ENCODE measurements at places on chromosomes 16 and 17.

DNA sequence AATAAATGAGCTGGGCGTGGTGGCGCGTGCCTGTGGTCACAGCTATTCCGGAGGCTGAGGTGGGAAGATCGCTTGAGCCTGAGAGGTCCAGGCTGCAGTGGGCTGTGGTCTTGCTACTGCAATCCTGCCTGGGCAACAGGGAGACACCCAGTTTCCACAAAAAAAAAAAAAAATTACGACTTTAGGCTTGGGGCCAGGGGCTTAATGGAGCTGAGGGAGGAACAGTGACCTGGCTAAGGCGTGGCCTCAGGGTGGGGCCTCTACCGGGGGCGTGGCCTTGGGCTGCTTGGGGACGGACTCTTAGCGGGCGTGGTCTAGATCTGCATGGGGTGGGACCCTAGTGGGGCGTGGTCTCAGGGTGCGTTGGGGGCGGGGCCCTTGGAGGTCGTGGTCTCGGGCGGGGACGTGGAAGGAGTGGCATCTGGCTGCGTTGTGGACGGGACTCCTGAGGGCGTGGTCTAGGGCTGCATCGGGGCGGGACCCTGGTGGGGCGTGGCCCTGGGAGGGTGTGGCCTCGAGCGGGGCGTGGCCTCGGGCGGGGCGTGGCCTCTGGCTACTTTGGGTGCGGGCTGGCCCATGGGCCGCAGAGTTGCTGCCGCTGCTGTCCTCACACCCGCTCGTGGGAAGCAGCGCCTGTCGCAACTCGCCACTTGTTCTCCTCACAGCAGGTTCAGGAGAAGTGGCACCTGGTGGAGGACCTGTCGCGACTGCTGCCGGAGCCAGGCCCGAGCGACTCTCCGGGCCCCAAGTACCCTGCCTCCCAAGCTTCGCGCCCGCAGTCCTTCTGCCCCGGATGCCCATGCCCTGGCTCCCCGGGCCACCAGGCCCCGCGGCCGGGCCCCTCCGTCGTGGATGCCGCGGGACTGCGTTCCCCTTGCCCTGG is 5.8 kb upstream of the C17orf99 start:
- DNase-seq = peak; percentile 95

GRCh38 chr16:35741546-35741945 is 2282.1 kb downstream of the TP53TG3F start:
- DNase-seq = no peak

- peak; percentile 29 for DNase-seq
Measured at GRCh38 chr17:32880671-32881453, 3.9 kb upstream of the MYO1D start.

- peak; percentile 95 for DNase-seq
Measured at GRCh38 chr17:2336852-2337543, at the start of gene SGSM2. SGSM2 (plus strand) TSS chr17:2337501; CDS start chr17:2337689, 188 bp downstream.

DNA sequence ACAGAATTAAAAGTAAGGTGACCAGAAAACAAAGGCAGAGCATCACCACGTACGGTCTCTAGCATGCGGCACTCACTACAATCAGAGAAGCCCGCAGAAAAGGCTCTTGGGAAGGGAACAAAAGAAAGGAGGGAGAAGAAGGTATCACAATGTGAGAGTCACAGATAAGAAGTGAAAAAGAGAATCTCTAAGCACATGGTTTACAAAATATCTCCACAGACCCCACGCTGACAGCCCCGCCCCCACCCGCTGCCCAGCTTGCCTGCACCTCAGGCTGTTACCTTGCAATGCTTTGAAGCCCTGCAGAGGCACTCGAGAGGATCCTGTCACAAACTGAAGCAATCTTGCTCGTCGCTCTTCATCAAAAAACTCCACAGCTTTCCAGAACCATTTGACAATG is 40.5 kb downstream of the CEP95 start:
- DNase-seq = no peak

- DNase-seq = no peak
Measured at GRCh38 chr16:66752958-66753357, 1.5 kb upstream of the DYNC1LI2 start.

DNA sequence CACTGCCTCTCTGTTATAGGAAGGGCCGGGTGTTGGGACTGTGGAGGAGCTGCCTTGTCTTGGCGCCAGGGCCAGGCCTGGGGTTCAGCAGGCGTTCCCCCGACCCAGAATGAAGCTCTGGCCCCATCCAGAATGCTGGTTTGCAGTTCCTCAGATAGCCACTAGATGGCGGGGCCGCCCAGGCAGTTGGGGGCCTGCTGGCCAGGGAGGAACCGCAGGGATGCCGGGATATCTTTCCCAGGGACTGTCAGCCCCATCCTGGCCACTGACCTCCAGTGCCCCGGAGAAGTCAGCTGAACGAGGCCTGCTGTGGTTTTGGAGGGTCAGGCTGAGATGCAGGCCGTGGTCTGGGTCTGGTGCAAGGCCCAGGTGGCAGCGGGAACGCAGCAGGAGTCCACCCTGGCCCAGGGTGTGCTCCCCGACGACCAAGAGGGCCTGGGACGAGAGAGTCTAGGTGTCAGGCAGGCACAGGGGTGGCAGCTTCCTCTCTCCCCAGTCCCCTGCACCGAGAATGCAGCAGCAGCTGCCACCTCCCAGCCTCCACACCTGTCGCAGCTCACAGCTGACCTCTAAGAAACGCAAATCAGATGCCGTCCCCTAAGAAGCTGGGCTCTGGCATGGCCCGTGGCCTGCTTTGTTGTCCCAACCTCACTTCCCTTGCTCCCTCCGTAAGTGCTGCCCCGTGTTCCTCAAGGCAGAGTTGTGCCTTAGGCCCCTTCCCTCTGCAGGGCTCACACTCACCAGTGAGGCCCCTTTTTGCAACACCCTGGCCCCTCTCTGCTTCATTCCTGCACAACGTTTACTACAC is 51.2 kb downstream of the RMI2 start:
- peak; percentile 92 for DNase-seq

DNA sequence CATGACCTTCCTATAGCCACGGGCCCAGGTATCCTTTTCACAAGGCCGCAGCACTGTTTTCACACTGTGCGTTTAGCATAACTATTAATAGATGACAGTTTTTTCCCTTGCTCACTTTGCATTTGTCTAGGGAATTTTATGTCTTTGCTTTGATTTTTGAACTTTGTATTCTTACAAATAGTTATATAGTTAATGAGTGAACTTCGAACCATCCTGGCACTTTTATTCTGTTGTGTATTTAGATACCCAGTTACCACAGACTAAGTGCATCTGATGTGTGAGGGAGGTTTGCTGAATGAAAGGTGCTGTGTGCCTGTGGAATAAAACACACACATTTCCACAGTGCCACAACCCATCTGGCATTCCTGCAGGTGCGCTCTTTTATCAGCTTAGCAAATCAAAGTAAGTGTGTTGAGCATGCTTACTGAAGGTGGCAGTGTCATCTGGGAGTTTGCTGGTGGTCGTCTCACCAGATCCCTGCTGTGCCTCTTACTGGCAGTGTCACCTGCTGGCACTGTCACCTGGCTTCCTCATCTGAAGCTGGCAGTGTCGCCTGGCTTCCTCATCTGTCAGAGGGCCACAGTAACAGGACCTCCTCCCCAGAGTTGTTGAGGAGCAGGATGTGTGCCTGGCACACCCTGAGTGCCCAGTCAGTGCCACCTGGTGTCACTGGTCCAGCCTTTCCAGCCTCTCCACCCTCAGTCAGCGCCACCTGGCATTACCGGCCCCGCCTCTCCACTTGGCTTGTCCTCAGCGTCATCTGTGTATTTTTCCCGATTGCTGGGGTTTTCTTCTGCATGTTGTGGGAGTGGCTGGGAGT is 37.6 kb downstream of the USP10 start:
- no peak for DNase-seq

- DNase-seq = no peak
Measured at GRCh38 chr16:56989988-56990387, 631 bp downstream of the NLRC5 start.

- DNase-seq = no peak
Measured at GRCh38 chr17:43723697-43724359, 34.8 kb downstream of the SOST start.

DNA sequence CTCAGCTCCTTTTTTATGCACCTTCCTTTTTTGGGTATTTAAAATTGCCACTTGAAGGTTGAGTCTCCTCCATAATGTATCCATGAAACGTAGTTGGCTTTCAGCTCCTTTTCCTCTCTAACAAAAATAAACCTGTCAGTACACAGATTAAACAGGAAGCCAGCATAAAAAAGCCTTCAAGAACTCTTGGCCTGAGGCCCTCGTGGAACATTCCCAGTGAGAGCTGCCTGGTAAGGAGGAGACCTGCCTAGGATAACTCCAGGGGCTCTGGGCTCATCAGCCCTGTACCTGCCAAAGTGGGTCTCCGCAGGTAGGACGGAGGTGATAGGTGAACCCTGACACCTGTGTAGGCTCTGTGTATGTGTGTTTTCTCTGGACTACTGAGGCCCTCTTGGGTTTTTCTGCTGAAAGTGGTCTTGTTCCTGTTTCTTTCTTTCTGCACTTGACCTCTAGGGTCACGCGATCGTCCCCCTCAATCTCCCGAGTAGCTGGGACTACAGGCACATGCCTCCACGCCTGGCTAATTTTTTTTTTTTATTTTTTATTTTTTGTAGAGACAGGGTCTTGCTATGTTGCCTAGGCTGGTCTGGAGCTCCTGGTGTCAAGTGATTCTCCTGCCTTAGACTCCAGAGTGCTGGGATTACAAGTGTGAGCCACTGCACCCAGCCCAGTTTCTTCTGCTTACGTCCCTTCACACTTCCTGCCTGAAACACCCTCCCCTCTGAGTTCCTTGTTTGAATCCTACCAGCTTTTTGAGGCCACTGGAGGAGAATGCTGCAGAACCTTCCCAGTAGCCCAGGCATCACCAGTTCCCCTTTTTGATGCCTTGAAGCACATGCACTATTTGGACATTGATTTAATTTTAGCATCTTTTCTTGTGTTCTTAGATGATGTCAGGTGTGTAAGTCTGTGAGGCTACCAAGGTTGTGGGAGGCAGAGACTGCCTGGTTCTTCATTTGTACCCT is 9.8 kb downstream of the PGS1 start:
- peak; percentile 62 for DNase-seq

- no peak for DNase-seq
Measured at GRCh38 chr16:87897521-87898505, 28.5 kb upstream of the SLC7A5 start.

GRCh38 chr16:20850981-20851380 is 44.7 kb downstream of the REXO5 start:
- DNase-seq = no peak

DNA sequence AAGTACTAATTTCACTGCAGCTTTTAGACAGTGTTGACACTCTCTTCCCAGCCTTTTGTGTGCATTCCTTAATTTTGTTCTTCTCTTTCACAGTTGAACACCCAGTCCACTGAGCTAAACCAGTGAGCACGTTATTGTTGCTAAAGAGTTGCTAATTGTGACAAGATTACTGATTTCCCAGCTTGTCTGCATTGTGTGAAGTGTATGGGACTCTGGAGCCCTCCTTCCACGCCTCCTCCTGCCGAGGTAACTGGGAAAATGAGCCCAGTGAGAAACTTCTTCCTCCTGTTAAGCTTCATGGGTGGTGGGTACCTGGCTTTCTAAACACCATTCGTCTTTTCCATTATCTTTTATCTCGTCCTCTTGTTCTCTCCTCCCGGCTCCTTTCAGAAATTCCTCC is 29.8 kb upstream of the DNAH17 start:
- no peak for DNase-seq

- DNase-seq = peak; percentile 77
Measured at GRCh38 chr17:1108765-1109605, 70.8 kb downstream of the ABR start.

DNA sequence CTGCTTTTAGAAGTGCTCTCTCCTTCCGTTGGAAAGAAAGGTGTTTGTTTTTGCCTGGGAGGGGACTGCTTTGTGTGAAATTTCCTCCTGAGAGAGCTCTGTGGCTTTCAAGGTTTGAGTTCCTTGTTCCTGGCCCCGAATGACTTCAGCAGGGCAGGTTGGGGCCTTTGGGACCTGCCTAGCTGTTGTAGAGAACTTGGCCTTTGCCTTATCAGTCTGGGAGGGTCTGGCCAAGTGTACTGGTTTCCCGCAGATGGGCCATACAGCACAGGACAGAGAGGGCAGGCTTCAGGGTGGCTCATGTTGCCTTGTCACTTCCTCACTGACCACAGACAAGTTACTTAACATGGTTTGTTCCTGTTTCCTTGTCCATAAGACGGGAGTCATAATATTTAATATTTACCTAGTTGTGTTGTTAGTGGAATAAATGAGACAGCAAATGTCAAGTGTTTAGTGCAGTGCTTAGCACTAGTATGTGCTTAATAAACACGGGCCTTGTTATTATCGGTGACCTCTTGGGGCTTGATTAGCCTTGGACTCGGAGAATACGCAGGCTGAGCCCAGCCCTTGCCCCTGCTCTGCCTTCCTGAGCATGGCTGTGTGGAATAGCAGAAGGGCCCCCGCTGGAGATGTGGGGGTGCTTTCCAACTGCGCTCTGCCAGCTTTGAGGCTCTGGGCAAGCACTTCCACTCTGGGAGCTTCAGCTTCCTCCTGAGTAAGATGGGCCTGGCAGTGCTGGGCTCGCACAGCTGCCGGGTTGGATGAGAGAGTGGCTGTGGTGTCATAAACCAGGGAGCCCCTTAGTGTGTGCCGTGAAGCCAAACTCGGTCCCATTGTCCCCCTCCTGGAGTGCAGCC is 6.6 kb downstream of the PRSS8 start:
- no peak for DNase-seq

DNA sequence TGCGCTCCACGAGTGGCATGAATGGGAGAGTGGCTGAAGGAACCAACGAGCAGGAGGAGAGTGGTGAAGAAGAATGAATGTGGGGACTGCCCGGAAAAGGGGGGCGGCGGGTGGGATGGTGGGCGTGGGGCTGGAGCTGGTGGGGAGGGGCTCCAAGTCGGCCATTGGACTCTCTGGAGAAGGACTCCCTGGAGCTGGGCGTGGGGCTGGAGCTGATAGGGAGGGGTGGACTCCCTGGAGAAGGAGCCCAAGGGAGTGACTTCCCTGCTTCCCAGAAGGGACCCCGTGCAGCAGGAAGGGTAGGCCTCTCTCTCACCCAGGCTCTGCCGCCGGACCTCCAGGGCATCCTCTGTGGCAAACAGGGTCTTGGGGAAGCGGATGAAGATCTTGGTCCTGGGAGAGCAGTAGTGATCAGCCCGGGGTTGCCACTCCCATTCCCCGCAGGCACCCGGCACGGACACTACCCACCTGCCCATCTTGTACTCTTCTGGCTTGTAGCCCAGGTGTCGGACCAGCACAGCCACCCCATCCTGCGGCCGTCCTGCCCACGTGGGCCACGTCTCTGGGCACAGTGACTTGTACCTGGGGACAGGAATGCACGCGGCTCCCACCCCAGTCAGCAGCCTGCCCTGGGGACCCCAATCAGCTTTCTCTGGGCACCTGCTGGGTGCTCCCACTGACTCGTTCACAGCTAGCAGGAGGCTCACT is 14.9 kb upstream of the CRK start:
- no peak for DNase-seq

- no peak for DNase-seq
Measured at GRCh38 chr16:27894386-27894785, 169.1 kb downstream of the GSG1L start.

GRCh38 chr16:11006656-11007055 is 62.3 kb downstream of the CLEC16A start:
- DNase-seq = no peak

All from GM13977 (cell line).